ENCODE measurements at places on chromosomes 6 and 20.
A peak's percentile ranks its signal among the peaks of the same experiment; 100 is the strongest.

DNA sequence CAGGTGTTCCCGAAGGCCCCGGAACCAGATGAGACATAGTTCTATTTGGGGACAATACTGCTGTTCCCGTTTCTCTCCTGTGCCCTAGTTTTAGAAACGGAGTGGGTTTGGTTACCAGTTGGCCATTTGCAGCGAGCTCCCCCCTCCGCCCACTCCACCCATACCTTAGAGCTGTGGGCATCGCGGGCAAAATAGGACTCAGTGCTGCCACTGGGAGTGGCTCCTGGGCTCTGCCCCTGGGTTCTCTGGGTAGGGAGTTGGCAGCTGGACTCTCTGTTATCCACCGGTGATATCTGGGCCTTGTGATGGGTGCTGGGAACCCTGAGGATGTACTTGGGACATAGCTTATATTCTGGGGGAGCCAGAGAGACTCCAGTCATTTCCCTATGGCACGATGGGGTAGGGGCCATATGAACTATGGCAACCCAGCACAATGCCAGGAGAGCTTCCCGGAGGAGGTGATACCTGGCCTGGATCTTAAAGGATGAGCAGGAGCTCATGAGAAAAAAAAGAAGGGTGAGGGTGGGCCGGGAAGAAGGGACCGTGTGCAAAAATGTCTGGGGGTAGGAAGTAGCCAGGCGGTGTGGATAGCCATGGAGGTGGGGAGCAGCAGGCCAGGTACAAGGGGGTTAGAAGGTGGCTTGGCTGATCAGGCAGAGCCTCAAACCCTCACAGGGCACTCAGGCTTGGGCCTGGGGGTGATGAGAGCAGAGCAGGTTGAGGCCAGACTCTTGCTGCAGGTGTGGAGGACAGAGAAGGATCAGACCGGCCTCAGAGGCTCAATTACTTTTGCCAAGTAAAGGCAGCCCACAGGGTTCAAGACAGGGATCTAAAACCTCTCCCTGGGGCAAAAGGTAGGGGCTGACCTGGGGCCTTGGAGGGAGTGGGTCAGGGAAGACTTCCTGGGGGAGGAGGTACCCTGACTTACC lies 9.6 kb downstream of the SRC start:
- DNase-seq, result no peak

DNA sequence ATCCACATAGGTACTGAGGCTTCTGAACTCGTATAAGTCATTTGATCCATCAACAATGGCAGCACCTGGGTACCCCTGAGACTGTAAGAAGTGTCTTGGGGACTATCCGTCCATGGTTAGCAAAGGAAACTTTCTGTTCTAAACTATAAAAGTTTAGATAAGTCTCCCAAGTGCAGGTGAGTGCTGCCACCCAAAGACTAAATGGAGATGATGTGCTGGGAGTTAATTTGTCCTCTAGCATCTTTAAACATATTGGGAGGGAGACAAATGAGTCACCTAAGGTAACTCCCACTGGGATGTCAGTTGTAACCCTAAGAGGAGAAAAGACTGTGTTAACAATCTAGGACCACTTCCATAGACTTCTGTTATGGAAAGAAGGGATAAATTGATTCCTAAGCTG lies 6.2 kb downstream of the BEND6 start:
- peak; percentile 64 for DNase-seq

DNA sequence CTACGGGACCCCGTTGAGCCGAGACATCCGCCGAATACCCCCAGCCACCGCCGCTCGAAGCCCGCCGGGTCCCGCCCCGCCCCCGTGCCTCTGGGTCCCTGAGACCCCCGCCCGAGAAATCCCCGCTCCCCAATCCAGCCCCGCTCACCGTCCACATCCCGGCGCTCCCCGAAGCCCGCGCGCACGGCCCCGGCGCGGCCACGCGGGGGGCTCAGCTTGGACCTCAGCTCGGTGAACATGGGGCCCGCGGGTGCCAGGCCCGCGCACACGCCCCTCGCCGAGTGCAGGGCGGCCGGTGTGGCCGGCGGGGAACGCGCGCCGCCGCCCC lies 249 bp downstream of the SAMD10 start:
- no peak for DNase-seq

DNA sequence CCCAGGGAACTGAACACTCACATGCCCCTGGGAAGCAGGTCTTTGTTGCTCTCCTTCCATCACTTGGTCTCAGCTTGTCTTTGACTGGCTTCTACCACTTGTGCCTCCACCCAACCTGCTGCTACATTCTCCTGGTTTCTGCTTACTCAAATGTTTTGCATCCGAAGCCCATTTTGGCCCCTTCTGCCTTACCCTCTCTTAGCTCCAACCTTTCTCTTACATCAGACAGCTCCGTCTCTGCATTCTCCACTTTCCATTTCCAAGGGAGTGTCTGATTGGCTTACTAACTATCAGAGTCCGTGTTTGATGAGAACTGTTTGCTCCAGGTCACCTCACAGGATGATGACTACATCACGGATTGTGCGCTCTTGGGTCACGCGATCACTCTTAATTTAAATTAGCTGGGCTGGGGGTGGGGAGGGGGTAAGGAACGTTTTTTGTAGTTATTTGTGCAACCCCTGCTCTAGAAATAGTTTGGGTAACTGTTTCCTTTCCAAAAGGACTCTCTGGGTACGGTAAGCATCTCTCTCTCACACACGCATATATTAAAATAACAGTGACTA lies 844 bp upstream of the ABRACL start:
- DNase-seq, result peak; percentile 58

DNA sequence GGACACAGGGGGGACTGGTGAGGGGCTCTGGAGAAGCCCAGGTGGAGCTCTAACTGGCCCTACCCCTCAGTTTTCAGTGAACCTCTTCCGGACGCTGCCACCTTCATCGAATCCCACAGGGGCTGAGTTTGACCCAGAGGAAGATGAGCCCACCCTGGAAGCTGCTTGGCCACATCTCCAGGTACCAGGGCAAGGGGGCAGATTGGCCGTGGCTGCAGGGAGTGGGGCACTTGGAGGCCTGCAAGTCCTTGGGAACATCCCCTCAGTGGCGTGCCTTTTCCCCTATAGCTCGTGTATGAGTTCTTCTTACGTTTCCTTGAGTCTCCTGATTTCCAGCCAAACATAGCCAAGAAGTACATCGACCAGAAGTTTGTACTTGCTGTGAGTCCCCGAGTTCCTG lies 6.6 kb downstream of the MEA1 start:
- no peak for DNase-seq

DNA sequence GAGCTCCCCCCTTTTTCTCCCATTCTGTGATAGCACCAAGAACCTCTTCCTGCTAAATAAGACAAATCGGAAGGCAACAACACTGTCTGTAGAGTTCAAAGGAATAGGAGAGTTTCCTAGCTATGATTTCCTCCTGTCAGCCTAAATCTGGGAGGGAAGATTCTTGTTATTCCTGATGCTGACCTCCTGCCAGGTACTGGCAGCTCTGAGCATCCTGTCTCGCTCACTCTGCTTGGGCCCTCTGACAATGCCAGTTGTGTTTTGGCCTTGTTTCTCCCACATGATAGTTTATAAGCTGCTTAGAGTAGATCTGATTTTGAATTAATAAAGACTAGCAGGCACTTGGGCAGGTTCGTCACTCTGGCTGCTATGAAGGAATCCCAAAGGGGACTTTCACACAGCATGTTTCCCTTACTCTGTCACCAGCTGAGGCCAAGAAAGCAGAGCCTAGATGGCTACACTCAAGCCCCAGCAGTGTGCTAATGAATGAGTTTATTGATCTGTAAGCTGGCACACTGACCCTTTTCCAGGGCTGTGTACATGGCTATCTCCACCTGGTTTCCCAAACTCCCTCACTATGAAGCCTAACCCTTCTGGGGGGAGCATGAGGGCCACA lies 52.3 kb downstream of the UQCC1 start:
- no peak for DNase-seq

DNA sequence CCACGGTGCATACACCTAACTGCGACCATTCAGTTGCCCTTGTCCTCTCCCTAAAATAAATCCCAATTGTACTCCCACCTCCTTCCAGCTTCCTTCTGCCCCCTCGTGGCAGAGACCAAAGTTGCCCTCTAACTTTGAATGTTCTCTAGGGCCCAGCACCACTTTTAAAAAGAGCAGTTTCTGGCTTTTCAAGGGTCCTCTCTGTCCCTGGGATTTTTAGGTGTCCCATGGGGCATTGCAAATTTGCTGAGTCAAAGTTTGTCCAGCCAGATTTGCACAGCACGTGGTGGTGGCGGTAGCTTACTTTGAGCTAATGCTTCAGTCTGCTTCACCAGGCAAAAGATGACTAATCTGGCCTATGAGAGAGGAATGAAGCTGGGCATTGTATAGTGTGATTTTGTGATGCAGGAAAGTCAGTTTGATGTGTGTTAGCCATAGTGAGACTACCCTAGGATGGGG lies 100.2 kb downstream of the PERP start:
- DNase-seq, result peak; percentile 45

DNA sequence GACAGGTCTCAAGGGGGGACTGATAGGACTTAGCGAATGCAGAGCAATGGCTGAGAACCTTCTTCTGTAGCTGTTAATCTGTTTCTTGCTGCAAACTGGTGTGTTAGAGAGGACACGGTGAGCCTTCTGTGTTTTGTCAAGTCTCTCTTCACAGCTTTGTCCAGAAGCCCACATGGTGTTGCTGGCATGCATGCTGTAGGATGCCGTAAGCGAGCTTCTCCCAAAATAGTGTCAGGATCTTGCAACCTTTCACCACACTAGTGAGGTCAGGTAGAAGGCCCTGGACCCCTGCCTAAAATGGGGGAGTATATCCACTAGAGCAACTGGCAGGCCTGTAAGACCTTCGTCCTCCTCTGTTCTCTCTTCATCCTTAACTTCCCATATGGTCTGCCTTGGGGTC lies 51.9 kb upstream of the GLP1R start:
- no peak for DNase-seq

GRCh38 chr6:41687501-41688175 lies 47.8 kb downstream of the TFEB start:
- no peak for DNase-seq

DNA sequence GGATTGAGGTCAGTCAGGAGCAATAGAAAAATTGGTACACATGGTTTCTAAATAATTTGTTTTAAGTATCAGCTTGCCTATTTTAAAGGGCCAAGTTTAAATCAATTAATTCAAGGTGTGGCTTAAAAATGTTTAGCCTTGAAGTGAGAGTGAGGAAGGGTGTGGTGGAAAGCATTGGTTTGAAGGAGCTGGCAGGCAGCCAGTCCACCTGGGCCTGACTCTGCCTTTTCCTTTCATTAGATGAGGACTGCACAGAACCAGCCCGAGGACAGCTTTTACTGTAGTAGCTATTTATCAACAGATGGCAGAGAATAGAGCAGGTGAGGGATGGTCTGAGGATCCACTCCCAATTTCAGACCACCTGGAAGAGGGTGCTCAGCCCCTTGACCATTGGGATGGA lies 42.4 kb downstream of the DHX35 start:
- DNase-seq, result no peak

- no peak for DNase-seq
Observed at GRCh38 chr6:101230866-101231265, 162.6 kb upstream of the GRIK2 start.

GRCh38 chr6:54971825-54972224 lies 125.3 kb downstream of the FAM83B start:
- no peak for DNase-seq

- no peak for DNase-seq
Observed at GRCh38 chr20:32982617-32983458, 21.4 kb downstream of the SUN5 start.
